Lower lobe of right lung (tissue), 2 donors: ENCODE measurements at places on chromosomes 6 and 20. TPM values are rescaled to one million over a fixed set of nuclear protein-coding genes. Genes with fewer than 3 reads are reported as not detected.

DNA sequence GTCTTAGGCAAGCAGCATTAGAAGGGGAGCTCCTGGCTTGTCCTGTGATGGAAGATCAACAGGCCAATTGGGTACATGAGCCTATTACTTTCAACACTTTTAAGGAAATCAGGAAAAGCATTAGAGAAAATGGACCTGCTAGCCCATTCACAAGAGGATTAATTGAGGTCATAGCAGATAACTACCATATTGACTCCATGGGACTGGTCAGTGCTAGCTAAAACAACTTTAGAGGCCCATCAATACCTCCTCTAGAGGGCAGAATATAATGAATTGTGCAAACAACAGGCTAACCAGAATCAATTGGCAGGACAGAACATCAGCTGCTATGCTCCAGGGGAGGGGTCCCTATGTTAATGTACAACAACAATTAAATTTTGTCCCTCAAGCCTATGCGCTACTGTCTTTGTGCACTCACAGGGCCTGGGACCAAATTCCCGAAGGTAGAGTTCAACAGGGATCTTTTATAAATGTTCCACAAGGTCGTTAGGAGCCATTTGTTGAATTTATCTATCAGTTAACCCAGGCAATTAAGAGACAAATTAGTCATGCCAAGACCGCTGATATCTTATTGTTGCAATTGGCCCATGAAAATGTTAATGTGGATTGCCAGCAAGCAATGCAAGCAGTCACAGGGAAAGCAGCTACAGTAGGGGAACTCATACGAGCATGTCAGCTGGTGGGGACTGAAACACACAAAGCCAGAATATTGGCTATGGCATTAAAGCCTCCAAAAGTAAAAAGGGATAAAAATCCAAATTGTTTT is 106.6 kb upstream of the BTN3A2 start:
- DNase-seq: no peak
- no peaks in the 10 kb centered on the region for H3K36me3 ChIP-seq
- H3K4me3 ChIP-seq: no peak overlapping the region
- no peak overlapping the region for H3K27ac ChIP-seq
- no peaks in the 10 kb centered on the region for H3K4me1 ChIP-seq

DNA sequence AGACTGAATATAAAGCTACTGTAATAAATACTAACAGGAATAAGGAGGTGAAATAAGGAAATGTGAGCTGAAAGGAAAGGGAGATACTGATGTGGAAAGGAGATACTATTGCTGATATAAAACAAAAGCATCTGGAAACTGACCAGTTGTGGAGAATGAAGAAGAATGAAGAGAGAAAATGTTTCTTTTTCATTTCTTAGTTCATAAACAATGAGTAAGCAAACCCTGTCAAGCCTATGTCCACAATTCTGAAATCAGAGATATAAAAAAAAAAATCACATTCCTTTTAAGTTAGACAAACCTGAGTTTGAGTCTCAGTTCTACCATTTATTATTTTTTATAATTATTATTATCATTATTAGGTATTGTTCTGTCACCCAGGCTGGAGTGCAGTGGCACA is 121.6 kb upstream of the GJE1 start:
- H3K36me3 ChIP-seq: no peaks in the 10 kb centered on the region
- no peak overlapping the region for H3K4me3 ChIP-seq
- no peak overlapping the region for H3K27ac ChIP-seq
- DNase-seq: no peak
- no peaks in the 10 kb centered on the region for H3K4me1 ChIP-seq

DNA sequence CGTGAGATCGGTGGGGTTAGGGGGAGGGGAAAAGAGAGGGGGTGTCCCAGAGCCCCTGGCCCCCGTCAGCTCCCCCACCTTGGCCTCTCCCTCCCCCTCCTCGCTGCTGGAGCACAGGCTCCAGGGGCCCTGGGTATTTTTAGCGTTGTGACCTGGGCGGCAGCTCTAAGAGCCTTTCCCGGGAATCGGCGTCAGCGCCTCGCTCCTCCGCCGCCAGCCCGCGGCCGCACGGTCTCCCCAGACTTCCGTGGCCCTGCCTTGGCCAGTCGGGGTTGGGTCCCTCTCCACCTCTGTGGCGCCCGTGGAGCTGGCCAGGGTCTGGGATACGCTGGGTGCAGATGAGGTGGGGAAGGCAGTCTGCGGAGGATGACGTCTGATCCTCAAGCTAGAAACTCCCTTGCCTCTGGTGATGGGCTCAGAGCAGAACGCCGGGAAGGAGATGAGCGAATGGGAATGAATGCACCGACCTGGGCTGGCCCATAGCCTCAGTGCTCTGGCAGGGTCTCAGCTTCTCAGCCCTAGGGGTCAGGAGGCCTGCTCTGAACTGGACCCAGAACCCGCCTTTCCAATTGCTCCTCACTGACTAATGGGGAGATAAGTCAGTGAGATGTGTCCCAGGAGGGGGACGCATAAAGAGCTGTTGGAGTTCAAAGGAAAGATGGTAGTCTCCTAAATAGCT is 883 bp upstream of the DBNDD2 start:
- no peaks in the 10 kb centered on the region for H3K27me3 ChIP-seq
- H3K4me3 ChIP-seq: peak overlapping the region; percentile 97
- H3K27ac ChIP-seq: peak overlapping the region; percentile 87
- no peak for DNase-seq

DNA sequence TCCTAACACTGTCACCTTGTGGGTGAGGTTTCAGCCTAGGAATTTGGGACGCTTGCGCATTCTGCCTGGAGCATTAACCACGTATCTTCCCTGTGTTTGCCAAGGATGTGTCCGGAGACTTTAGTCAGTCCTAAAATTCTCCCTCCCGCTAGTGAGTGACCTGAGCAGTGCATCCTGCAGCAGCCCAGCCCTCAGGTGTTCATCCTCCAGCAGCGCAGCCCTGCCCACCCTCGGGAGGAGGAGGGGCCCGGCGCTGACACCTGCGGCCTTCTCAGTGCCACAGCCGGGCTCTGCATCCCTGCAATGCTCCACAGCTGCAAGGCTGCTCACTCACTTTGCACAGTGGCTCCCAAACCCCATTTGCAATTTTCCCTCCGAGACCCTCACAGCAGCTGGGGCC is 79.5 kb downstream of the ERMARD start:
- H3K27me3 ChIP-seq: peaks cover 14% of the 10 kb centered on the region
- H3K4me3 ChIP-seq: no peak overlapping the region
- H3K27ac ChIP-seq: no peak overlapping the region
- no peaks in the 10 kb centered on the region for H3K36me3 ChIP-seq
- no peak for DNase-seq

- H3K27me3 ChIP-seq: no peaks in the 10 kb centered on the region
- H3K36me3 ChIP-seq: no peaks in the 10 kb centered on the region
- peak; percentile 50 for DNase-seq
Observed at GRCh38 chr6:45378334-45378926, 696 bp upstream of the SUPT3H start.

PRKN gene
- total RNA-seq: 6.1 TPM

GRCh38 chr20:49282584-49283171 is 4.8 kb upstream of the ZNFX1 start:
- no peaks in the 10 kb centered on the region for H3K27me3 ChIP-seq
- H3K4me3 ChIP-seq: no peak overlapping the region
- H3K4me1 ChIP-seq: peaks cover 48% of the 10 kb centered on the region
- no peak overlapping the region for H3K27ac ChIP-seq
- H3K36me3 ChIP-seq: peaks cover 84% of the 10 kb centered on the region

DNA sequence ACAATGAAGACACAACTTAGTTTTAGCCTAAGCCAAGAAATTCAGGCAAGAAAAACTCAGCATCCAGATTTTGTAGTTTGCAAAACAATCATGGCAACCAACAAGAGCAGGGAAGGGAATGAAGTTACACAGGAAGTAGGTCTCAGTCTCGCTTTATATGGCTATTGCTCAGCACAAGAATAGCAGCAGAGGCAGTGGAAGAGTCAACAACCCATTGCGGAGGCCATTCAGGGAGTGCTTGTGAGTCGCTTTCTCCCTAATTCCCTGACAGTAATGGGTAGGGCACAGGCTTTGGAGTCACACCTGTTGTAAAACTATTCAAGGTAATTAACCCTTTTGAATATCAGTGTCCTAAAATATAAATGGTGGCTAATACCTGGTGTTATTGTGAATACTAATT is 238.5 kb downstream of the HDGFL1 start:
- no peak overlapping the region for H3K27ac ChIP-seq
- no peaks in the 10 kb centered on the region for H3K36me3 ChIP-seq
- no peaks in the 10 kb centered on the region for H3K4me1 ChIP-seq
- DNase-seq: no peak
- H3K4me3 ChIP-seq: no peak overlapping the region
- H3K27me3 ChIP-seq: no peaks in the 10 kb centered on the region

DNA sequence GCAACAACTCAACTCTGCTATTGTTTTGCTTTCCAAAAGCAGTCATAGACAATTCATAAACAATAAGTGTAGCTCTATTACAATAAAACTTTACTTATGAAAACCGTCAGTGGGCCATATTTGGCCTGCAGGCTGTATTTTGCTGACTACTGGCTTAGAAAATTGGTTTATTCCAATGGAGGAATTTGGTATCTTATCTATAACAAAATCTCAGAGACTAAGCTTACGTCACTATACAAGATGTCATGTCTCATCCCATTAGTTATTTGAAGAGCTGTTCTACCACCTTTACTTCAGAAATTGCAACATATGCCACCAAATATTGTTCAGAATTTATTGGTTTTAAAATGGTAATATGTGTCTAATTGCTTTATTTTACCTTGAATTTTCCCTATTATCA is 436.9 kb downstream of the HTR1B start:
- no peaks in the 10 kb centered on the region for H3K36me3 ChIP-seq
- no peak overlapping the region for H3K27ac ChIP-seq
- no peaks in the 10 kb centered on the region for H3K27me3 ChIP-seq
- DNase-seq: no peak

- no peak for DNase-seq
- H3K36me3 ChIP-seq: no peaks in the 10 kb centered on the region
- no peaks in the 10 kb centered on the region for H3K4me1 ChIP-seq
Observed at GRCh38 chr6:82693094-82693493, 329.5 kb downstream of the TPBG start.

GRCh38 chr6:125480571-125480970 is 178.8 kb upstream of the HDDC2 start:
- no peak overlapping the region for H3K27ac ChIP-seq
- DNase-seq: no peak
- H3K36me3 ChIP-seq: no peaks in the 10 kb centered on the region
- H3K4me3 ChIP-seq: no peak overlapping the region
- H3K4me1 ChIP-seq: no peaks in the 10 kb centered on the region
- no peaks in the 10 kb centered on the region for H3K27me3 ChIP-seq

GRCh38 chr20:8089668-8090067 is 42.4 kb upstream of the PLCB1 start:
- H3K27me3 ChIP-seq: no peaks in the 10 kb centered on the region
- no peaks in the 10 kb centered on the region for H3K36me3 ChIP-seq

PROKR2 gene
- not detected for total RNA-seq

DNA sequence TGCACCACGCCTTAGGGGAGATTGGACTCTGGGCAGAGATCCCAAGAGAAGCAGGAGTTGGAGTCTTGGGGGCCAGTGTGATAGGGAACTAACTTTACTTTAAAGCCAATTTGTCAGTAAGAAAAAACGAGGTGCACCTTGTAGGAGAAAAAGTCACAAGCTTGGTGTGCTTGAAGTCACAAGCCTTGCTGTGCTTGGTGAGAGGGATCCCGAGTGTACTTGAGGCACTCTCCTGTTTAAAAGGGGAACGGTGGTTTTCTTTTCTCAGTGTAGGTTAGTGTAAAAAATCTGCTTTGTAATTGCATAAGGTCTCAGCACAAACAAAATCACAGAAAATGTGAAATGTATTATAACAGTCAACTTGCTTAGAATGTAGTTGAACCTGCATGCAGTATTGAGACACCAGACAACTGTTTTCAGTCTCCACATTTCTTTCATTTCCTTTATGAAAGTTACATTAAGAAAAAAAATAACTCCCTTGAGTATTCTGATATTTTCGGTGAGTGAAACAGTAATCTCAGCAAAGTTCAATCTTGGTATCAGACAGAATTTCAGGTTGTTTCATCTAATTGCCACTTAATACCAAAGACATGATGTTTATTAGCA is 111.1 kb upstream of the DUSP22 start:
- H3K36me3 ChIP-seq: no peaks in the 10 kb centered on the region
- H3K4me3 ChIP-seq: no peak overlapping the region
- no peak overlapping the region for H3K27ac ChIP-seq
- no peaks in the 10 kb centered on the region for H3K4me1 ChIP-seq
- no peaks in the 10 kb centered on the region for H3K27me3 ChIP-seq

JPH2 gene
- total RNA-seq: 4.6 TPM

PLEKHG1 gene
- total RNA-seq: 20.4 TPM
